ENCODE measurements at places on chromosomes 3 and 15.

DNA sequence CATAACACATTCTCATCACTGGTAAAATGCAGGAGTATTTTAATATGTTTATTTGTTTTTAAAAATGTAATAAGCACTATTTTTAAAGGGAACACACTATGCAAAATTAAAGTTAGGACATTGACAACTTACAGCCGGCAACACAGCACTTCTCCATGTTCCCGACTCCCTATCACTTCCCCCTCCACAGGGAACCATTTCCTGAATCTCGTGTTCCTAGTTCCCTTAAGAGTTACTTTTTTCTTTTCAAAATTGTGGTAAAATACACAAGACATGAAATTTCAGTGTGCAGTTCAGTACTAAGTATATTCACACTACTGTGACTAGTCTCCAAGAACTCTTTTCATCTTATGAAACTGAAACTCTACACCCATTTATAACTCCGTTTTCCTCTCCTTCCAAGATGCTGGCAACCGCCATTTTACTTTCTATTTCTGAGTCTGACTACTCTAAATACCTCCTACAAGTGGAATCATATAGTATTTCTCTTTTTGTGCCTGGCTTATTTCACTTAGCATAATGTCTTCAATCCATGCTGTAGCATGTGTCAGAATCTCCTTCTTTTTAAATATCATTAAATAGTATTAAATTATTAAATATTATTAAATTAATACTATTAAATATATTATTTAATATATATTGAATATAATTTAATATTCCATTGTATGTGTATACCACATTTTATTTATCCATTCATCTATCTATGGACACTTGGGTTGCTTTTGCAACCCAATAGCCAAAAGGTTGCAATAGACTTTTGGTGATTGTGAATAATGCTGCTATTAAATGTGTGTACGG, 25.9 kb upstream of the UBE2Q2 start:
- DNase-seq, result no peak

DNA sequence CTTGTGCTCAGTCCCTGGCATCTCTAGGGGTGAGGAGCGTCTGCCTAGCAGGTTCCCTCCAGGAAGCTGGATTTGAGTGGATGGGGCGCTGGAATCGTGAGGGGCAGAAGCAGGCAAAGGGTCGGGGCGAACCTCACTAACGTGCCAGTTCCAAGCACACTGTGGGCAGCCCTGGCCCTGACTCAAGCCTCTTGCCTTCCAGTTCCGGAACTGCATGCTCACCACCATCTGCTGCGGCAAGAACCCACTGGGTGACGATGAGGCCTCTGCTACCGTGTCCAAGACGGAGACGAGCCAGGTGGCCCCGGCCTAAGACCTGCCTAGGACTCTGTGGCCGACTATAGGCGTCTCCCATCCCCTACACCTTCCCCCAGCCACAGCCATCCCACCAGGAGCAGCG, 5.0 kb downstream of the RHO start:
- DNase-seq, result no peak

- DNase-seq, result no peak
Observed at GRCh38 chr3:55466526-55466925, 20.6 kb downstream of the WNT5A start.

- no peak for DNase-seq
Observed at GRCh38 chr3:56201407-56201806, 266.9 kb downstream of the ERC2 start.

DNA sequence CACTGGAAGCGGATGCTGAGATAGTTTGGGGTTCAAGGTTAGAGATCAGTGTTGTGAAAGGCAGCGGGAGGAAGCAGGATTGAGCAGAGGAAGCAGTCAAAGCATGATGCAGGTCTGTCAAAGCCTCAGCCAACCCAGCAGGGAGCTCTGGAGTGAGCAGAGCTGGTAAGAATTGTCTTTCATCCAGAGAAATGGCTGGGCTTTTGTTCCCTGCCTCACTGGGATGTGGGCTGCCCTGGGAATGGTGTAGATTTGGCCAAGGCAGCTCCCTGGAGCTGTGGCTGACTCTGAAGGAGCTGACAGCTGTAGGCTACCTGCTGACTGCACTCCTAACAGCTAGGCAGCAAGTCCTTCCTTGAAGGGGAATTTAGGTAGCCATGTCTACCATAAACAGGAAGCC, 61.9 kb upstream of the STXBP5L start:
- DNase-seq, result no peak

DNA sequence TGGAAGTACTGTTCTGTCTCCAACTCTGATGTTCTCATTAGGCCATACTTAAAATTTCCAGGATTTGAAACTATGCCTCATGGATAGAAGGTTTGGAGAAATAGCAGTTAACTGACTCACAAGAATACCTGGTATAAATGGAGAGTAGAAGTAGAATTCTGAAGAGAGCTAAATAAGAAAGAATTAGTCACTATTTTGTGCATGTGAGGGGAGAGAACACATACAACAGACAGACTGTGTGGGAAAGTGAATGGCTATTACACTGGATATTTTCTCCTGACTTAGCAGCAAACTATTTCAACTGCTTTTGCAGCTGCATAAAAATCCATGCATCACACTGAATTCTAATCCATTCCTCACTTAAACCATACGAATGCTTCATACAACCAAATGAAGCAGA, 71.3 kb downstream of the C3orf70 start:
- DNase-seq, result no peak

DNA sequence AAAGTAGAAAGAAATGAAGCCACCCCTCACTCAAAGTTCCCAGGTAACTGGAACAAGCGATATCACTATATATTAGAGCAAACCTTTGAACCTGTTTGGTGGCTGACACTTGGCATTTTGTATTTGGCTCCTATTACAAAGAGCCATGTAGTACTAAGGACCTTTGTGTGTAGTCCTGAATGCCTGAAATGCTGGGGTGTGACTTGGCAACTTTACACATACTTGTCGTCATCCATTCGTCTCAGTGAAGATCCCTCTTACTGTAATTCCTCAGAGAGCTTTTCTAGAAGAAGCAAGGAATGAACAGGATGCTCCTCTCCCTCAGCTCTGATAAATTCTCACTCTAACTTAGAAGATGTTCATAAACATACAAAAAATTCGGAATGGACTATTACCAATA, 216.1 kb upstream of the CDIN1 start:
- no peak for DNase-seq

Measured in psoas muscle (tissue), 8 donors.